Activated naive CD8-positive, alpha-beta T cell treated with anti-CD3 and anti-CD28 coated beads, Interleukin-2, amount 50 U/mL, for 16 hours (primary cell): ENCODE measurements at places on chromosomes 7 and 10.

- DNase-seq: no peak
These were observed 30.9 kb downstream of the LAMB1 start for GRCh38 chr7:107972075-107972482.

- no peak for DNase-seq
These were observed 53.3 kb downstream of the C7orf25 start for GRCh38 chr7:42858570-42858969.

GRCh38 chr10:14822879-14823755, 14.7 kb downstream of the CDNF start:
- DNase-seq: no peak

GRCh38 chr10:60141896-60142559, 235.7 kb upstream of the CCDC6 start:
- DNase-seq: no peak

- DNase-seq: no peak
These were observed 397 bp upstream of the NFE2L3 start for GRCh38 chr7:26151650-26151952.

DNA sequence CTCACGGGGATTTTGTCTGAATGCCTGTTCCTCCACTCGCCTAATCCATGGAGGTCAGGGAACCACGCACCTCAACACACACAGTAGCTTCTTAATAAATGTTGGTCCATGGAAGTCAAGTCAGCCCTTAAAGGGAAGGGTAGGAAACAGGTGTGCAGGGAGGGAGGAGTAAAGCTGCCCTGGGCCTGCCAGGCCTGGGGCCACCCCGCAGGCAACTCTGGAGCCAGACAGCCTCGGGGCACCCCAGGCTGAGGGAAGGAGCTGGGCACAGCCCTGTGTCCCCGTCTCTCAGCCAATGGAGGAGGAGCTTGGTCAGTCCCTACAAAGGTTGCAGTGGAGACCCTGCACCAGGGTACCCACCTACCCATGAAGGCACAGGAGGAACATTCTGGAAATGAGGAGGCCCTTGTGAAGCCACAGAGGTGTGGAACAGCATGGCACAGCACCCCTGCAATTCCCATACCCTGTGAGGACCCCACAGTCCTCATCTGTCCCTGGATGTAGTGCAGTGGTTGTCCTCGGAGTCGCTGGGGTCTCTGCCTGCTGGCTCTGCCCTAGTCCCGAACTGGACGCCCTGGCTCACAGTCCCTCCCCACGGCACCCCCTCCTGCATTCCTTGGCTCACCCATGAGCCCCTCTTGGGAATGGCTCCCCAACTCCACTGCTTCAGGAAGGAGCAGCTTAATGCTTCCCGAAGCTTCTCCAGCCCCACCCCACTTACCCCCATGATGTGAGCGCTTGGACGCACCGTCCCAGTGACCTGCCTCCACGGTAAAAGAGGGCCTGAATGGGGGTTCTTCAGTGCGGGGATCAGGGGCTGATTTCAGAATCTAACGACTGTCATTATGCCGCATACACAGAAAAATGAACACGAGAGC, 79.2 kb upstream of the INSIG1 start:
- DNase-seq: no peak

- DNase-seq: no peak
These were observed 141.1 kb upstream of the WNT16 start for GRCh38 chr7:121187676-121188075.

GRCh38 chr7:113267271-113267670, 148.9 kb upstream of the SMIM30 start:
- no peak for DNase-seq

- no peak for DNase-seq
These were observed 819 bp downstream of the UNCX start for GRCh38 chr7:1233333-1234048.

DNA sequence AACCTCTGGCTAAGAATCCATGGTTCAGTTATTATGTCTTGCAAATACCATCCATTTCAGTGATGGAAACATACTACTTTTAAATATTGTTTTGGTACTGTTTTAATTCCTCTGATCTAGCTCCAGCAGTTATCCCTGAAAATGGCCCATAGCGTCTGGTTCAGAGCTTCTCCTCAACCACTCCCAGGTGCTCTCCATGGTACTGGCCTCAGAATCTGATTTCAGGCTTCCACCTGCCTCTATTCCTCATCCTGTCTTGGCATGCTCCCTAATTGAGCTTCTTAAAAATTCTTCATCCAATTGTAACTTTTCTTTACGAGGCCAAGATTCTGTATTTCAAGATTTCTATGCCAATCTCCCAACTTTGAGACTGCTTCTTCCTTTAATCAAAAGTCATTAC, 236.3 kb downstream of the HTR7 start:
- no peak for DNase-seq

- DNase-seq: no peak
These were observed 39.4 kb downstream of the EMX2 start for GRCh38 chr10:117581961-117582360.

GRCh38 chr10:124035928-124036558, 57.4 kb downstream of the CHST15 start:
- no peak for DNase-seq

DNA sequence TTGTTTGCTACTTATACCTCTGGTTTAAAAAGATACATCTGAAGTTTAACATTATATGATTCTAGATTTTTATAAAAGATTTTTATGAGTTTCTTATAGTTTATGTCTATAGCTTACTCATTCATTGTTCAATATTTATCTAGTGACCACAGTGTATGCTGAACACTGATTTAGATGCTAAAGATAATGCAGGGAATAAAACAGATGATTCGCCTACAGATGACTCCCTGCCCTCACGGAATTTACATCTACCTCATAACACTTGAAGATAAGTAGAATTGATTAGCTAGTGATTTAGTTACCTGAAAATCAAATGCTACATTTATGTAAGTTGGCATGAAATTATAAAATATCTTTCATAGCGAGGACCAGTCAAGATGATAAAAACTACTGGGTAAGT, 105.8 kb downstream of the HIPK2 start:
- no peak for DNase-seq

DNA sequence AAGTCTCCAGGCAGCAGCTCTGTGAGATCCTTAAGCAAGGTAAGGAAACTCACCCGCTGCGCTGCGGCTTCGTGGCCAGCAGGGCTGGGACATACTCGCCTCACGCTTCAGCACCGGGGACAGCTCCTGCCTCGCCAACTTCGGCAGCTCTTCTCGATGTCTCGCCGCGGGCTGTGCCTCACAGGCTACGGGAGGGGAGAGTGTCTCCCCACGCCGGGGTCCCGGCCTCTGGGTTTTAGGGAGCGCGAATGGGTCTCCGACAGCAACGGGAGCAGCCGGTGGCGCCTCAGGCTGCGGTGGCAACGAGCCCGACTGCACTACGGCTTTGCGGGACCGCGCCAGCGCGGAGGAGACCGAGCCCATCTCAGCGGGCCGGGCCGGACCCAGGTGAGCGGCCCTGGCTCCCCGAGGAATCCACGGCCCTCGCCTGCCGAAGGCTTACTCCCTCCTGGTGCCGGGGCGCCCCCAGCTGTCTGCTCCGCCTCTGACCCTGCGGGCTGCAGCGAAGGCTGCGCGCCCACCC, 62.4 kb downstream of the LSM5 start:
- DNase-seq: peak; percentile 16

DNA sequence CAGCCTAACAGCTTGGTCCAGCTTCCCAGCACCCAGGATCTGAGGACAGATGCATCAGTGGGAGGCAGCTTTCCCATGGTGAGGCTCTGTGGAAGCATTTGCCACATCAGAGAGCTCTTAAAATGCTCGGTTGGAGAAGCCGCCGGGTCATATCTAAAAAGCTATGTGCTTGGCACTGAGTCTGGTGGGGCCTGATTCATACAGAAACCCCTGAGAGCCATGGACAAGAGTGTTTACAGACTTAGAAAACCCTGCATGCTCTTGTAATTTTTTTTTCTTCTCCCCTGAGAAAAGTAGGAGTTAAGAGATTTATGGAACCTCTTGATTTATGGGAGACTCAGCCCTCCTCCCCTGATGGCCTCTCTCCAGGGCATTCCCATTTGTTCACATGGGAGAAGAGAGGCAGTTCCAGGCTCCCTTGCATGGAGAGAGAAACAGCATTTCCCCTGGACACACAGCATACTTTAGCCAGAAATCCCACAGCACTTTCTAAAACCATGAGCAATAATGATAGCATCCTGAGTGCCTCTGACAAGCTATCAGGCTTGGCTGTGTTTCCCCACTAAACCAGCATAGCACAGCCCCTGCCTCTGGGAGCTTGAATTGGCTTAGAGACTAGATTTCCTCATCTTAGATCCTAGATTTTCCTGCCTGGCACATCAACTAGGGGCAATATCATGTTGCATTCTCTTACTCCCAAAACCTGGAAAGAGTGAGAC, 322.1 kb upstream of the AUTS2 start:
- DNase-seq: no peak

- DNase-seq: no peak
These were observed 99.7 kb downstream of the MAPK8 start for GRCh38 chr10:48406204-48406603.

- DNase-seq: no peak
These were observed 1.6 kb downstream of the FAM133B start for GRCh38 chr7:92588561-92588960.

DNA sequence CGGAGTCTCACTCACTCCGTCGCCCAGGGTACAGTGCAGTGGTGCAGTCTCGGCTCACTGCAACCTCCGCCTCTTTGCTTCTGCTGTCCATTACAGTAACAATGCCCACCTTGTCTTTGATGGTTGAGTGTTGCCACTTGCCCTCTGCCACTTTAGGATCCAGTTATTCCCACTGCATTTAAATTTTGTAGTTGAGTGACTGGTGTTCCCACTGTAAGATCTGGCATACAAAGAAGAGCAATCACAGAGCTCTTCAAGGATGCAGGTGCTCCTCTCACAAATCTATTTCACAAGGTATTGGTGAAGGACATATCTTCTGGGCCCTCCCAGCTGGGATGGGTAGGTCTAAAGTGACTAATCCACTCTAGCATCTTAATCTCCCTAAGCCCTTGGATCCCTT, 12.6 kb downstream of the PTER start:
- DNase-seq: no peak

DNA sequence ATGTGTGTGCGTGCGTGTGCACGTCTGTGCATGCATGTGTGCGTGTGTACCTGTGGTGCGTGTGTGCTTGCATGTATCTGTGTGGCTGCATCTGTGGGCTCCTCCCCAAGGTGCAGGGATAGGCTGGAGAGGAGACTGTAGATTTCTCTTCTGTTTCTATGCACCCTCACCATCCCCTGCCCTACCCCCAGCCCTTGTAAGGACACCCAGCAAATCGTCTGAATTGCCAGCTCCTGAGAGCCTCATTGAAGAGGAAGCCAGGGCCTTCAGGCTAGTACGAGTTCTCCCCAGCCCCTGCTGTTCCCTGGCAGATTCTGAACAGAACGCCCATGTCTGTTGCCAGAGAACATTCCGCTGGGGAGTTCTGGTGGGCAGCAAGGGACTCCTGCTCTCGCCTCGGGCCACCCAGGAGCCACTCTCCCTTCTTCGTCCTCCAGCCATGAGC, 17.0 kb upstream of the TRIM8 start:
- DNase-seq: no peak

GRCh38 chr7:86955895-86956503, 103.5 kb downstream of the ELAPOR2 start:
- no peak for DNase-seq

DNA sequence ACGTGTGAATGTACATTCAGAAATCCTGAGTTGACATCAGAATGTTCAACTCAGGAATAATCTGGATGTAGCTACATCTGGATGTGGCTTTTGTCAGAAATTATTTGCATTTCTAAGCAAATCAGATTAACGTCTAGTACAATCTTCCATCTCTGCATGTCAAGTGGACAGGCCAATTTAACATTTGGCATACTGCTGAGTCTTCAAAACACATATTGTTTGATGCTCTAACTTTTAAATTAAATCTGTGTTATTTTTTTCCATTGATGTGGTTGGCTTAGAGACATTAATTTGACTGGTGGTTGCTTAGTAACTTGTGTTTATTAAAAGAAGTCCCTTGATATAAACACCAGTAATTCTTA, 3.4 kb downstream of the STAMBPL1 start:
- no peak for DNase-seq

- no peak for DNase-seq
These were observed 22.7 kb upstream of the IKZF1 start for GRCh38 chr7:50281680-50282445.

DNA sequence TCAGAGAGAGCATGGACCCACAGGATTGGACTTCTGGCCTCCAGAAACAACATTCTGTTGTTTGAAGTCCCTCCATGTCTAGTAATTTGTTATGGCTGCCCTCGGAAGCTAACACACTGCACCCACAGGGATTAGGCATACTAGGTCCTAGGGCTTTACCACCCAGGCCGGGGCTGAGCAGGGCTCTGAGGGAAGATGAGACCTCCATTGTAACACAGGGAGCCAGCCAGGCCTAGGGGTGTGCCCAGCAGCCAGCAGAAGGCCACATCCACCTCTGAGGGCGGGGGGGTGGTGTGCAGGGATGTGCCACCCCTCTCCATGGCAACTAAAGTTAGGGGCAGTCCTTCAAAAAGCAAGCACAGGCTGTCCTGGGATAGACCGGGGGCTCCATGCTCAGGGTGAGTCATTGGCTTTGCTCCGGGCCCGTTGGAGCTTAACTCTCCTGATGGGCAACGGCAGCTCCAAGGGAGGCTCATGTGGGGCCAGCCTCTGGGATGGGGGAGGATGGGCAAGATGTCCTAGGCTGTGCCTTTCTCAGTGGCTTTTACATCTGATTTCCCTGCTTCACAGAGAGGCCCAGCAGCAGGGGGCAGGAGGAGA, 96.6 kb upstream of the GPR26 start:
- DNase-seq: no peak

GRCh38 chr7:33901199-33901598, 4.1 kb upstream of the BMPER start:
- no peak for DNase-seq

DNA sequence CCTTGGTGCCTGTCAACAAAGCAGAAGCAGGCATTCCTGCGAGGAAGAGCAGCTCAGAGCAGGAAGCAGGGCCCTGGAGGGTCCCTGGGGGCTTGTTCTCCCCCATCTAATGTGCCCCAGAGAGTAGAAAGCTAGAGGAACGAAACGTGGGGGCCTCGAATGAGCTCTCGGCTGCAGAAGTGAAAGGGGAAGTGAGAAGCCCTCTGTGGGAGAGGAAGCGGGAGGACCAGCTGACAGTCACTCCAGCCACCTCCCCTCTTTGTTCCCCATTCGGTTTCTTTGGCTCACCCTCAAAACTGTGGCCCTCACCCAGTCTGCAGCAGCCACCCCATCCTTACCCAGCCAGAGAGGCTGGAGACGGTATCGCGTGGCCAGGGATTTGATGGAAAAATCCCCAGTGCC, 25.0 kb downstream of the C10orf105 start:
- DNase-seq: no peak

GRCh38 chr7:108697254-108697653, 127.6 kb downstream of the DNAJB9 start:
- no peak for DNase-seq
